CD4-positive, alpha-beta T cell (primary cell): ENCODE measurements at places on chromosomes 1 and 21.

GRCh38 chr1:211378844-211379243 lies 52.2 kb downstream of the TRAF5 start:
- no peak for DNase-seq

DNA sequence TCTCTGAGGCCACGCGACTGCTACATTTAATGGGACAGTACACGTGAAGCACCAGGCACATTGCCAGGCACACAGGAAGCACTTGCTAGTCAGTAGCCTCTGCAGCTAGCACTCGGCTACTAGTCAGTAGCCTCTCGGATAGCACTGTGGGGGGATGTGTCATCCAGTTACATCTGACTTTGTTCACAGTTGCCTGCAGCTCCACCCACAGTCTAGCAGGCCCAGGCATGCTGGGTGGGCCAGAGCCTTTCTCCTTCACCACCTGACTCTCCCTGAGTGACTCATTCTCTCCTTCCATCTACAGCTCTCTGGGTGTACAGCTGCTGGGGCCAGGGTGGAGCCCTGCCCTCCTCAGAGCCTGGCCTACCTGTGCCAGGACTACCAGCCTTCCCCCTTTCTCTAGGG lies 51.5 kb downstream of the PTPRF start:
- DNase-seq, result no peak

DNA sequence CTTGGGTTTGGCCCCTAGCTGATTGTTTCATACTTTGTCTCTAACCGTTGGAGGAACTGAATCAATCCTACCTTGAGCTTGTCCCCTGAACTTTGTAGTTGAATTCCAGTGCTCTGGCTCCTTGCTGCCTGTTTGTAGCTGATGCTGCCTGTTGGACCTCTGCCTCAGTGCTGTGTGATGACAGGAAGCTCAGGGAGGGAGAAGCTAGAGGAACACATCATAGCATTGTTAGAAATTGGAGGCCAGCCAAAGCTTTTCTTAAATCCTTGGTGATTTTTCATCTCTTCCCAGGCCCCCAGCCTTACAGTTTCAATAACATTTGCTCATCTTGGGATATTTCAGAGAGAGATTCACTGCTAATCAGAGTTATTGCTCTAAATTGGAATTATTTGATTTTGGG lies 34.0 kb downstream of the MACF1 start:
- no peak for DNase-seq

GRCh38 chr1:22344329-22344630 lies 107.4 kb upstream of the ZBTB40 start:
- no peak for DNase-seq

- DNase-seq, result no peak
Observed at GRCh38 chr1:89539128-89539527, 14.5 kb downstream of the LRRC8B start.

GRCh38 chr1:8938232-8938999 lies 7.3 kb upstream of the CA6 start:
- no peak for DNase-seq

- DNase-seq, result no peak
Observed at GRCh38 chr1:214660900-214661299, 57.9 kb downstream of the CENPF start.

- no peak for DNase-seq
Observed at GRCh38 chr1:218454700-218455282, 109.7 kb downstream of the TGFB2 start.

- DNase-seq, result no peak
Observed at GRCh38 chr1:203244776-203245175, 15.3 kb upstream of the CHIT1 start.

DNA sequence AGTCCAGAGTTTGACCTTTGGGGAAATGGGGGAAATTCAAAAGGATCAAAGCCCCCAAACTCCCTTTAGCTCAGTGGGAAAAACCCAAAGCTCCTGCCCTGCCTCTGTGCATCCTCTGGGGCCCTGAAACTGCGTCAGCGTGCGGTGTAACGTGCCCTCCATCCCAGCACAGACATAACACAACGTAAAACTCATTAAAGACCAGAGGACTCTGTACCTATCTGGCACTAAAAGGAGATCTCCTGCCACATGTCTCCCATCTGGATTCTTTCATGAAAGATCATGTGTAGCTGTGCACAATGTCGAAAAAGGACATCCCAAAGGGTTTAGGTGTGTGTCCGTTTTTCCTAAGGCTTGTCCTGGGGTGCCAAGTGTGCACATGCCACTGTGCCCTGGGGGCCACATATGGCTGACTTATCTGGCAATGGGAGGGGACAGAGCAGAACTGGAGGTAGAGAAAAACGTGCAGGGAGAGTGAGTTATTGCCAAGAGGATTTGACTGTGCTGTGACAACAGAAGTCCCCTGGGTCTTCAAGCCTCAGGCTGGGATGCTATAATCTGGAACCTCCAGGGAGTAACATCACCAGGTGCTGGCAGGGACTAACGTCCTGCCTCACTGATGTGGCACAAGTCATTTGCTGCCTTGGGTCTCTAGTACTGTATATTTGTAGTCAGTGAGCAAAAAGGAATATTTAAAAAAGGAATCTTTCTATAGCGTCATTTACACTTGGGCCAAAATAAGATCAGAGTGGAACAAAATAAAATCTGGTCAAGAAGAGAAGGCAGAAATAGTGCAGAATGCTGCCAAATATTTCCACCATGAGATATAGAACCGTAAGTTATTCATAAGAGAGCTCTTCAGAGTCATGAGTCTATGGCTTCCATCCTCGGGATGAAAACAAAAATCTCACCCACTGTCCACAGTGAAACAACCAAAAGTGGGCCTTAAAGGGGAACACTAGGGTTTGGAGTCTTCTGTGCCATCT lies 52.3 kb downstream of the ITPKB start:
- DNase-seq, result no peak

DNA sequence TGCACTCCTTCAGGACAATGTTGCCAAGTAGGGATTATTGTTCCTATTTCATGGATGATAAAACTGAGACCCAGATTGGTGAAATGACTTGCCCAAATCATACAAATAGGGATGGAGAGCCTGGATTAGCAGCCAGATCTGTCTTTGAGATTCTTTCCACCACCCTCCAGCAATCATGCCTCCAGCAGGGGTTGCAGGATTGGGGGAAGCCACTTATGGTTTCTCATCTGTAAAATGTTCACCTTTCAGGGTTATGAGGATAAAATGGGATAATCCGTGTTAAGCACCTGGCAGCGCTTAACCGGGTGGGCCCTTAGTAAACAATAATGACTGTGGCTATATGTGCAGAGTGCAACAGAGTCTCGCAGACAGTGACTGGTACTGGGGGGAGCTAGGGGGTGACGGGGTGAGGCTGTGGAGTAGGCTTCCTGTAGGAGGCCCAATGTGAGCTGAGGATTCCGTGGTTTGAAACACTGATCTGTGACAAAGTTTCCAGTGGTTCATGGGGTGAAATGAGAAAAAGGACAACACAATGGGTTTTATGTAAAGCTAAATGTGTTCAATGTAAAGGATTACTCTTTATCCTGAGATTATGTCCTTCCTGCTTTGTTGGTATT lies 33.7 kb upstream of the FOXO6 start:
- DNase-seq, result no peak

DNA sequence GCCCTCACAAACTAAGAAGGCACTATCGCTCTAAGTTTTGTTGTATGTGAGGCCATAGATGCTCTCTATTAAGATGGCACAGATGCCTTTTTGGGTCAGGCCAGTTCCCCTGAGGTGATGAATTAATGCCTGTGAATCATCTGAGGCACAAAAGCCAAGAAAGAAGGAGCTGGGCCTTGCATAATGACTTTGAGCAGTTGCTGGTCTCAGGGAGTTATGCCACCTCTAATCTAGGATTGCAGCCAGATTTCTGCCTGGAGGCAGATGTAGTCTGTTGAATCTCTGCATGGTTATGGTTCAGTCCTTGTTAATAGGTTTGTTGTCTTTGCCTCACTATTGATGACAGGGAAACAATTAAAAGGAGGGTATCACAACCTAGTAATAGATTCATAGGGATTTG lies 168.1 kb upstream of the CHRM3 start:
- DNase-seq, result no peak

GRCh38 chr1:93629101-93630059 lies 52.3 kb downstream of the BCAR3 start:
- DNase-seq, result peak; percentile 27

GRCh38 chr1:89200663-89201062 lies 1.9 kb upstream of the GBP4 start:
- DNase-seq, result no peak

- no peak for DNase-seq
Observed at GRCh38 chr1:30666756-30667273, 56.6 kb downstream of the MATN1 start.

- DNase-seq, result no peak
Observed at GRCh38 chr1:201771466-201771865, 57.5 kb upstream of the IPO9 start.

- no peak for DNase-seq
Observed at GRCh38 chr1:228852024-228852423, 116.7 kb downstream of the RHOU start.

- no peak for DNase-seq
Observed at GRCh38 chr21:15671188-15671587, 58.6 kb upstream of the USP25 start.

DNA sequence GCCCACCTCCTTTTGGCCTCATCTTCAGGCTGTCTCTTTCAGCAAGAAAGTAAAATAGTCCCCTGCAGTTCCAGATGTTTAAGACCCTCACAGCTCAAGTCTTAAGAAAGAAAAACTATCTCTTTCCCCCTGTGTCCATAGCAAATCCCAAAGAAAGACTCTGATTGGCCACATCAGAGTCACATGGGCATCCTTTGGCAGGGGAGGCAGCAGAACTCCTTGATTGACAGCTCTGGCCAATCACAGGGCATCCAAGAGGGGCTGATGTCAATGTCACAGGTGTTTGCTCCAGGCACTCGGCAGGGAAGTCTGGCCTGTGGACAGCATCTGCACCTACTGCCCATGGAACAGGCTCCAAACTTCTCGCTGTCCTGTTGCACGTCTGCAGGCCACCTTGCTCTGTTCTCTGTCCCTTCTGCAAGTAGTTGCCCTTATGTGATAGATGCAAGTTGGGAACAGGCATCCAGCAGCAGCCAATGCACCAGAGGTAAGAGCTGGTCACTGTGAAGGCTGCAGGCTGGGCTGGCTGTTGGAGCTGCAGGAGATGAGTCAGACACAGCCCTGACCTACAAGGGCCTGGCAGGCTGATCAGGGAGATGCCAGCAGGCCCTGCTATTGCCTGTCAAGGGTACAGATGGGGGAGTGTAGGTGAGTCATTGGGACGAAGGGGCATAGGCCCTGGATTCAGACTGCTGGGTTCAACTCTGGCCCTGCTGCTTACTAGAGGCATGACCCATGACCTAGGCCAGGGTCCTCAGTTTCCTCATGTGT lies 96.8 kb upstream of the TMEM51 start:
- DNase-seq, result no peak

GRCh38 chr1:79204779-79205479 lies 198.4 kb upstream of the ADGRL4 start:
- DNase-seq, result no peak

DNA sequence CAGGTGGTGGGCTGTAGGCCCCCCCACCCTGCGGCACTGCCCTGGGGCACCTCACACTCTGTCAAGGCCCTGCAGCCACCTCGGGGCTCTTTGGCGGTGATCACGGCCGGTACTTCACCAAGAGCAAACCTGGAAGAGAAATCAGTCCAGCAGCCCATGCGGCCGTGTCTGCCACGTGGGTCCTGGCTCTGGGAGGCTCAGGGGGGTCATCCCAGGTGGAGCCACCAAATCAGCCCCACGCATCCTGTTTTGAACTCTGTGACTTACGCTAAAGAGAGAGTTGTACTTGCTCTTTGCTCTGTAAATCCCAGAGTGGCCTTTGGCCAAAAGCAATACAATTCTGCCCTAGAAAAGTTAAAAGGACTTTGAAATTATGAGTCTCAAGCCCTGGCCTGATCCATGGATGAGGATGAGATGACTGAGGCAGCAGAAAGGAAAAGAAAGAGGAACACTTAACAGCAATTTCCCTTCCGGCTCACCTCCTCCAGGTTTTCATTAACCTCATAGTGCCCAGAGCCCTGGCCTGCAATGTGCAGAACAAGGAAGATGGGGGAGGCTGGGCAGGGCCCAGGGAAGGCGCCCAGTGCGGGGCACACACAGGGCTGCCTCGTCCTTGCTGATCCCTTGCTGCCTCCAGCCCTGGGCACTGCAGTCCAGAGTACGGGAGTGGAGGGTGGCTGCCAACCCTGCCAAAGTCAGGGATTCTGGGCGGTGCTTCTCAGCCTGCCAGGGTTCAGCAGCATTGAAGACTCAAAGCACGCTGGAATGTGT lies 337.0 kb downstream of the MATN1 start:
- peak; percentile 29 for DNase-seq

DNA sequence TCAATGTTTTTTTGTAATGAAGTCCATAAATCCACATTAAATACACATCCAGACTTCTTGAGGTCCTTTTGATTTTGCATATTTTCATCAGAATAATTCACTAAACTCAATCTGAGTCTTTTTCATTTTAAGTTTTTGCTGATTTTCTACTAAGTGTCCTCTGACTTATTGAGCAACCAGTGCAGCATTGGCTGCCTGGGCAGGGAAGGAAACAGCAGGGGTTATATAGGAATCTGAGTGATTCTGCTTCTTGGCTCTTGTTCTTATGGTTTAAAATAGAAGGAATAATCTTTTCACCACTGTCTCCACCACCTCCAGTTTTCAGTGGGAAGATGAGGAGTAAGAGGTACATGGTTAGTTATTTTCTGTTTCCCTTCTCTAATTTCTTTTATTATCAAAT lies 88.4 kb downstream of the ST6GALNAC5 start:
- DNase-seq, result no peak

DNA sequence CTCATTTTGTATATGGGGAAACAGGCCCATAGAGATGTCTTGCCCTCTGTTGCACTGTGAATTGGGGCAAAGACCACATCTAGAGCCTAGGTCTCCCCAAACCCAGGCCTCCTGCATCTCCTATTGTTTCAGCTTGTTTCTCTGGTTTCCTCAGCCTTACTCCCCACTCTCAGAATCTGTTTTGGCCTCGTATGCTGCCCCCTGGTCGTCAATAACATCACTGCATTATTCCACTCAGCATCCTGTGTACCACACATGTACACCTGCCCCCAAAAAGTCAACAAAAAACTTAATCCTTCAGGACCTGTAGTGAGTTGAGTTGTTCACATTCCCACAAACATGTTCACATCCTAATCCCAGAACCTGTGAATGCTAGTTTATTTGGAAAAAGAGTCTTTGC lies 184.8 kb downstream of the BRINP2 start:
- no peak for DNase-seq

DNA sequence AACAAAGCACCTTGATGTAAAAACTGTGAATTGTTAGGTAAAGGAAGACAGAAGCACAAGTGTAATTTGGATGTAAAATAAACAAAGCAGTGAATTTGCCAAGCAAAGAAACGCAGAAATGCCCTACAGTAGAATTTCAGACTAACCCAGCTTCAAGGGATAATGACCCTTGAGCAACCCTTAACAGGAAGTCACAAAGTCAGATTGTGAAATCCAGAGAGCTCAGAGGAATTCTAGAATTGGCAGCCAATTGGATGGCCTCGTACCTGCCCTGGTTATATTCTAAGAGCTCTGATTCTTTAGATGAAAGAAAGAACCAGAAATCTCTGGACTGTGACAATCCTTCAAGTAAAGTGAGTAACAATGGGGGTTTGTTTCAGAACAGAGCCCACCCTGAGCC lies 152.7 kb upstream of the CHRM3 start:
- DNase-seq, result no peak
